ENCODE measurements at places on chromosomes 12 and 14. TPM values are rescaled to one million over a fixed set of nuclear protein-coding genes. Genes with fewer than 3 reads are reported as not detected.

Gene CMA1
- not detected for total RNA-seq

Gene CELA1
- not detected for total RNA-seq

Gene RDH12
- not detected for total RNA-seq

GRCh38 chr12:88303335-88303734 is 161.2 kb downstream of the TMTC3 start:
- no peak for DNase-seq

DNA sequence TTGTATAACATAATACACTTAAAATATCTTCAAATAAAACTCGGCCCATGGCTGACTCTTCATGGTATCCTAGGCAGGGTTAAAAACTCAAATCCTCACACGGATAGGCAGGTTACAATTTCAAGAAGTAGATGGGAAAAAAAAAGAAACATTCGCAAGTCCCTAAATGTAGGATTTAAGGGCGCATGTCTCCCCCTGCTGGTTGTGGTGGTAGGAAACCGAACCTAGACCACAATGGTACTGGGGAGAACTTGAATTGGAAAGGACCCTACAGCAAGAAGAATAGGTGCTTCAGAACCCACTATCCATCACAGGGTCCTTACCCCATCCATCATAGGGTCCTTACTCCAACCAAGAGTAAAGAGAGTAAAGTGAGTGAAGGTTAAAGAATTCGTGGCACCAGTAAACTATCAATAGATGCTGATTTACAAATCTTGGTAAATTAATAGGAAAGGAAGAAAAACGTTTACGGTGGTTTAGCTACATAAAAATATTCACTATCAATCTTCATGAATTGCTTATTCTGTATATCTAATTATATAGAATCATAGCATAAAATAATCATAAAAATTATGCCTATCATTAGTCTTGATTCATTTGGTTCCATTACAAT is 3.3 kb upstream of the CIPC start:
- no peak for DNase-seq

DNA sequence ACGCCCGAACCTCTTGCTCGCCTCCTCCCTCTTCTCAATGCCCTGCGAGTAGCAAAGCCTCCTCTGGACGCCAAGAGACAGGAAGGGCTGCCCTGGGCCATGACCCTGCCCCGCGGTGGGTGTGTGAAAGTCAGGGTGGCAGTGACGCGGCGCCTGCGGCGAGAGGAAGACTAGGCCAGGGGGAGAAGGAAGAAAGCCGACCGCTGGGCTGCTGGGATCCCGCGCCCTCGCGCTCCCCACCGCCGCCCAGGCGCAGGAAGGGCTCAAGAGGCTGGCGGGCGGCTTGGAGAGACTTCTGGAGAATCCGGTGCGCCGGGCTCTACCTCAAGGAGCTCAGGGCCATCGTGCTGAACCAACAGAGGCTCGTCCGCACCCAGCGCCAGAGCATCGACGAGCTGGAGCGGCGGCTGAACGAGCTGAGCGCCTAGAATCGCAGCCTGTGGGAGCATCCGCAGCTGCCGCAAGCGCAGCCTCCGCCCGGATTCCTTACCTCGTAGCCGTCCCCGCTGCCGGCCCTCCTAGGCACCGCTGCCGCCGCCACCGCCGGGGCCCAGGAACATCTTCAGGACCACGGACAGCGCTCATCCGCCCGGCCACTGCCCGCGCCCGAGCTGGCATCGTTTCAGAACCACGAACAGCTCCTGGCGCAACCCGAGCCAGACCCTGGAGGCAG is 105.0 kb upstream of the PRB2 start:
- DNase-seq: peak; percentile 28
